ENCODE measurements at places on chromosomes 7 and 10. TPM values are rescaled to one million over a fixed set of nuclear protein-coding genes. Genes with fewer than 3 reads are reported as not detected.

DNA sequence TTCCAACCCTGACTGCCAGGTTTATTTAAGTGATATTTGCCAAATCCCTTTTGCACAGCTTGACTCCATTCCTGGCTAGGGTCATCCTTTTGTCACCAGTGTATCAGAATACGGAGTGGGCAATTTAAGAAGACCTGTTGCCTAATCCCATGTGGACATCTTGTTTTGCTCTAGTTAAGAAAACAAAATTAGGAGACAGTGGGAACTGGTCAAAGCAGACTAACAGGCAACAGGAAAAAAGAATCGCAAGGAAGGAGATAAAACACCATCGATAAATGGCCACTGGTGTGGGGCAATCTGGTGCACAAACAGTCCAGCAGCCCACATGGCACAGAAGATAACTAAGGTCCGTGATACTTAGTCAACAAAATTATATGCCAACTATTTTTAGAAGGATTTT is 21.4 kb downstream of the KDM7A start:
- DNase-seq, result no peak

DNA sequence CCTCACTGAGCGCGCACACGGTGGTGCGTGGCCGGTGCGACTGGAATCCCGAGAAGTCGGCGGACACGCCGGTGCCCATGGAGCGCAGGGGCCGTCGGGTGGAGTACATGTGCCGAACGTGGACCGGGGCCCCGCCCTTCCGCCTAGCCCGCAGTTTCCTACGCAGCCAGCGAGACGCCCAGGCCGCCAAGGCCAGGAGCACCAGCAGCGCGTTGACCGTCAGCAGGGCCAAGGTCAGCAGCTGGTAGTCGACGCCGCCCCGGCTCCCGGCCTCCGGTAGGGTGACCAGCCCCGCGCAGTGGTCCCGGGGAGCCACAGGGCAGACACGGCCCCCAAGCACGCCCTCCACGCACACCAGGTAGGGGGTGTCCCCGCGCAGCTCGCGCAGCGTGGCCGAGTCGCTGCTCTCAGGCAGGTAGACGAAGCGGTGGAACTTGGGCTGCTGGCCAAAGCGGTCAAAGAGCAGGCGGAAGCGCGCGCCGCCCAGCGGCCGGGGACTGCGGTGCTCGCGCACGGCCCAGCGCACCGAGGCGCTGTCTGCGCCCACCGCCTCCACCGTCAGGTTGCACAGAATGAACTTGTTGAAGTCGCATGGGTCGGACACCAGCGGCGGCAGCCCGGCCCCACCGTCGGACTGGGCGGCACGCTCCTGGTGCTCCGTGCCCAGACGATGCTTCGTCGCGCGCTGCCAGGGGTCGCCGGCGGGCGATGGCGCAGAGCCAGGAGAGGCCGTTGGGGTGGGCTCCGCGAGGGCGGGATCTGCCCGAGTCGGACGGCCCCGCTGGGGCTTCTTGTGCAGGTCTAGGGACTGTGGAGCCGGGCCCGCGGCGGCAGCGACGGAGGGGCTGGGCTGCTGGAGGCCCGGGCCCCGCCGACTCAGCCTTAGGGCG is 2.2 kb downstream of the TRIL start:
- DNase-seq, result peak; percentile 9

DNA sequence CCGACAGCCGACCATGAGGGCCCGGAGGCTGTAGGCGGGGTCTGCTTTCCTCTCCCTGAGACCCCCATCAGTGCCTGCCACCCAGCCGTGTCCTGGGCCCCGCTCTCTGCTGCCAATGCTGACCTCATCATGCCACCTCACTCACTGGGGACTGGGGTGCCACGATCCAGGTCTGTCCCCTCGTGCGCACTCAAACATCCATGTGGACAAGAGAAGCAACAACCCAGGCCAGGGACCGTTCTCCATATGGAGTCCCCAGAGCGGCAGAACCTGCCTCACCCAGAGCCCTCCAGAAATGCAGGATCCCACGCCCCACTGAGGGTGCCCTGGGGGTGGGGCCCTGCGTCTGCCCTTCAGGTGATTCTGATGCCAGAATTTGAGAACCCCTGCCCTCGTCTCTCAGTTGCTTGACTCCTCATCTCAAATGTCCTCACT is 210.0 kb upstream of the PPP2R2D start:
- DNase-seq, result no peak

- DNase-seq, result no peak
Observed at GRCh38 chr10:52249850-52250395, 64.2 kb upstream of the DKK1 start.

DNA sequence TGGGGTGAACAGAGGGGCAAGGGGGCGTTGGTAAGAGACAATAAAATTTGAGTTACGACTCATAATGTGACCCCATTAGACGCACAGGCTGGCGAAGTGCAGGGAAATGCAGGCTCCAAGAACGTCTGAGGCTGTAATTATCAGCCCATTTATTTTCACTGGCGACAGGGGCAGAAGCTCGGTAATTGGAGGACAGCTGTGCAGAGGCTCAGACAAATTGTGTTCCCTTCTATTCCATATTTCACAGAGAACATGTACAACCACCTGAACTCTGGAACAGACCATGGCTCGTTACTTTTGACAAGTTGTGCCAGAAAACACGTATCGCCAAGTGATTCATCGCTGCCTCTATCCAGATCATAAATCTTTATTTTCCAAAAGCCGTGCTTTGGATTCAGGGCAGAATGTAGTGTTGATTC is 137.3 kb upstream of the FRMD4A start:
- DNase-seq, result no peak

DNA sequence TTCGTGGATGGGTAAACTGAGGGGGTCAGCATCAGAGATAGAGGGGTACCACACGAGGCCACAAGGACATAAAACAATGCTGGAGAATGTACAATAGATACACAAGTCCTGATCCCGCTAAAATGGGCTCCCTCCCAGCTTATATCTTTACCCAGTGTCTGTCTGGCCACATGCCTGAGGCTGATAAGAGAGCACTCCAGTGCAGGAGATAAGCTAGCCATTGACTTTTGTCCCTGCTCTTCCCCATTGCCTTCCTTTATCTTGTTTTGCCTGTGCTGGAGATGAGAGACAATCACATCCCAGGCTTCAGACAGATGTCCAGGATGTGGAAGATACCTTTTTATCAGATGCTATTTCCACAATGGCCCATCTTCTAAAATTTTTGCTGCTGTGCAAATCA is 6.0 kb downstream of the GAD2 start:
- DNase-seq, result no peak

- no peak for DNase-seq
Observed at GRCh38 chr7:151438864-151439601, 908 bp downstream of the CRYGN start.

- no peak for DNase-seq
Observed at GRCh38 chr7:44176486-44176885, 12.8 kb downstream of the GCK start.

DNA sequence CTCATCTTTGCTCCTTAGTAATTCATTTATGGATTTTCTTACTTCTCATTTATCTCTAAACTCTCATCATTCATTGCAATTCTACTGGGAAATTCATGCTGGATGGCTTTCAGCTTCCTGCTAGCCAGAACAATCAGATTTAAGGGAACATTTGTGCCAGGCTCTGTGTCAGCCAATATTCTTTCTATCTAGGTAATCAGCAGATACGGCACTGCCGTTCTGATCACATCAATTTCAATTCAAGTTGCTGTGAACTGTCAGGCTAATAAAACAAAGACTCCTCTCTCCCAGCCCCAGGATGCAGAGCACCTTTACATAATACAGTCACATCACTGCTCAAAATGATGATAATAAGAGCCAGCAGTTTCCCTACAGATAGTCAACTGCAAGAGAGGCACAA is 468.3 kb downstream of the SORCS1 start:
- DNase-seq, result no peak

DNA sequence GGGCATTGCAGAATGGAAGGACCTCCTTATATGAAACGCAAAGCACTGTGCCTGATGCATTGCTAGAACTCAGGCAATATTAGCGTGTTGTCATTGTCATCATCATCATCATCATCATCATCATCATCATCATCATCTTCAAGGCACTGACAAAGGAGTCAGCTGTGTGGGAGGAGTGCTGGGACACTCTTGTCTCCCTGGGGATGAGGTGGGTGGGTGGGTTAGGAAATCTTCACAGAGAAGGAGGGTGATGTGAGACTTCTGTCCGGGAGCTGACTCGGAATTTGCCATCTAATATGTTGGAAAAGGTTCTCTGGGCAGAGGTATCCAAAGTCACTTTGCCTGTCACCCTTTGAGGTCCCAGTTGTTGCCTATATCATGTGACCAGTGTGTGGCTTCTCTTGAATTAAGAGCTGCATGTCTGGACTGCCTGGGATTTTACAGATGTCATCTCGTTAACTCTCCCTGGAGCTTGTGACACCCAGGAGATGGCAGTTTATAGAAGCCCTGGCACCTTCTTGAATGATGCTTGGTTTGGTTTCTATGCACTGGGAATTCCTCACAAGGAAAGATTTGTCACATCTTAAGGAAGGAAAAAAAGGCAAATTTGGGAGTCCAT is 7.1 kb downstream of the HTRA1 start:
- no peak for DNase-seq

DNA sequence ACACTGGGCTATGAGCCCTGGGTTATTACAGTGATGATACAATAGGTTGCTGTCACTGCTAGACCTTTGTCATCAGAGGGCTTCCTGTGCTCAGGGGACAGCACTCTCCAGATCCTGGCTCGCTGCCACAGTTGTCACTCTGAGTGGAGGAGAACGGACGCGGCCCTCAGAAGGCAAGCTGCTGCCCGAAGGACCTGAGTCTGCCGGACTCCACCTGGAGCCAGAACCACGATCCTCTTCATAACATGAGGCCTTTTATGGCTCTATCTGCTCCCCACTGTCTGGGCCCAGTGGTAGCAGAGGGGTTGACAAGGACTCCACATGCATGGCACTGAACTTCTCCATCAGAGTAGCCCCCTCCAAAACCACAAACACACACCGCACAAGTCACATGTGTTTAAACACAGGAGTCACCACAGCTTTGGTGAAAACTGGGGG is 94.7 kb upstream of the EFCAB10 start:
- DNase-seq, result peak; percentile 52

DNA sequence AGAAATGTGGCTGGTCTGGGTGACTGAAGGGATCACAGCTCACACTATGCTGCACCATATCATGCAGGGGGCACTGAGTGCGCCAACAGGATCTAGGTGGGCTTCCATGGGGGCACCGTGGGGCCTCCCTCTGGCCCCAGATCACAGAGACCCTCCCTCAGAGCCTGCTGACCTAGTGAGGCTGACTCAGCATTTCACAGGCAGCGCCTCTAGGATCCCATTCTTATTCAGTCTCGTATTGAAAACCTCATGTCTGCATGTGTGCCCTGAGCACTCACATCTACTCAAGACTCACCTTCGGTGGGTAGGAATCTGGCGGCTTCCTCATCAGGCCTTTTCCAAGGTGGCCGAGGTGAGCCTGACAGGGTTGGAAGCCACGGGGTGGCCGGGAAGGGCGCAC is 141.6 kb downstream of the FANK1 start:
- no peak for DNase-seq

GRCh38 chr7:124459101-124460055 is 306.2 kb downstream of the GPR37 start:
- DNase-seq, result no peak

- no peak for DNase-seq
Observed at GRCh38 chr10:131983780-131984179, 2.1 kb upstream of the BNIP3 start.

DNA sequence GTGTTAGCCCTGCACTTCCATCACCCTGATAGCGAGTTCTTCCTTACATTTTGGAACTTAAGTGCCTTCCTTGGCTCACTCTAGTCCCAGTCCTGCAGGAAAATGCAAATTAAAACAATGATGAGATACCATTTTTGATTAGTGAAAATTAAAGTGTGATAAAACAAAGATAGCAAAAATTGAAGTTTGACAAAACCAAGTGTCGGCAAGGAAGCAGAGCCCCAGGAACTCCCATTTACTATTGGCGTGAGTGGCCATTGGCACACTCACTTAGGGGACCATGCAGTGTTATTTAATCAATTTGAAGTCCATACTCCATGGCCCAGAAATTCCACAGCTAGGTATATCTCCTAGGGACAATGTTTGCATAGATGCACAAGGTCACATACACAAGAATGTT is 28.4 kb downstream of the LAMB4 start:
- DNase-seq, result no peak

- DNase-seq, result peak; percentile 85
Observed at GRCh38 chr7:26151953-26152781, at the start of gene NFE2L3. Gene NFE2L3, plus strand, starts transcription at chr7:26152198. Its CDS starts 301 bp downstream, at chr7:26152499.

- DNase-seq, result no peak
Observed at GRCh38 chr7:45692031-45692430, 117.9 kb downstream of the ADCY1 start.

DNA sequence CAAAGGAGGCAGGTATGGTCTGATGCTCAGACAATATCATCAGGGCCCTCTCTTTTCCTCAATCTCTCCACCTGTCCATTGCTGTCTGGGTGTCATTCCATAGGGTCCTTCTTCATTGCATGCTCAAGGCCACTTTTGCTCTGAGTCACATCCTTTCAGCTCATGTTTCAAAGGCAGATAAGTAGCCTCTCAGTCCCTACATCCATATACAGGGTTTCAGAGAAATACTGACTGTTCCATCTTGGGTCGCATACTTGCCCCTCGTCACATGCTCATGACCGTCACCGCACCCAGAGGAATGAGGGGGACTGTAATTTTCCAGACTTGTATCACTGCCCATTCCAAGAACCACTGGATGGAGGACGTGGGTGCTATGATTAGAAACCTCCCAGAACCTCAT is 93.4 kb downstream of the FAM107B start:
- no peak for DNase-seq

DNA sequence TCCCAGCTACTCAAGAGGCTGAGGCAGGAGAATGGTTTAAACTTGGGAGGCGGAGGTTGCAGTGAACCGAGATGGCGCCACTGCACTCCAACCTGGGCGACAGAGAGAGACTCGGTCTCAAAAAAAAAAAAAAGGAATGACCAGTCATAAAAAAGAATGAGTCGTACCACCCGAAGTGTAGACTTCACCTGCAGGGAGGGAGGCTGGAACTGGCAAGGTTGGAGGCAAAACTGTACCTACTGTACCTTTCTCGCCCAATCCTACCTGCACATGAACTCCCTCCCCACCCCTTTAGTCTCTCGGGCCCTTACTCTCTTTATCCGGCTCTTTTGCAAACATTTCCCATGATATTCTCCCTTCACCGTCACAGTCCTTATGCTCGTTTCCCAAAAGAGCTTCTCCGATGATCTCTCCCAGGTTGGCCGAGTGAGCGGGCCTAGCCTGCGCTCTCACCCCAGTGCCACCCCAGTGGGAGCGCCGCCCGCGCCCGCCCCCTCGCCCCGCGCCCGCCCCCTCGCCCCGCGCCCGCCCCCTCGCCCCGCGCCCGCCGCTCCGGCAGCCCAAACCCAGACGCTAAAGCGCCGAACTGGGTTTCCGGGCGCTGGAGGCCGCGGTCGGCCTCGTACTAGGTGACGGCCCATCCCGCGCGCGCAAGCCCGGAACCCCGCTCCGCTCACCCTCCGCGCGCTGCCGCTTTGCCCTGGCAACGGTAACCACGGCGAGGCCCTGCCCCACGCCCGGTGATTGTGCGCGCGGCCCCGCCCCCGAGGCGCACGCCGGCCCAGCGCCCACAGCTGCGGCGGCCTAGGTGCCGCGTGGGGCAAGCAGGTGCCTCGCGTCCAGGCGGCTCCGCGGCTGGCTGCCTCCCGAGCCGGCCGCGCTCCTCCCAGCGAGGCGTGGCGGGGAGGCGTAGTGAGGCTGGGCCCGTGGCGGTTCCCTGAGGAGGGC is at the start of gene SMKR1:
TSS of gene SMKR1 (plus strand) at position 772 of the 948 bp plus-strand sequence. CDS start 294 bp downstream, outside the sequence.
- peak; percentile 94 for DNase-seq

The ACTL6B gene
- not detected for total RNA-seq

The TAS2R41 gene
- 0.29 TPM for total RNA-seq

The ZNF32 gene
- total RNA-seq, result 19.0 TPM

The AGR3 gene
- not detected for total RNA-seq

The TRIM73 gene
- total RNA-seq, result 12.4 TPM

The SAMD9 gene
- 67.3 TPM for total RNA-seq

The CTNNA3 gene
- total RNA-seq, result 0.58 TPM

The GSTO2 gene
- 0.81 TPM for total RNA-seq

The TAS2R5 gene
- total RNA-seq, result 1.3 TPM

The OPN1SW gene
- not detected for total RNA-seq
